Activated CD4-positive, alpha-beta T cell treated with anti-CD3 and anti-CD28 coated beads, Interleukin-2, amount 50 U/mL, for 16 hours (primary cell): ENCODE measurements at places on chromosomes 6 and 20.

- no peak for DNase-seq
Observed at GRCh38 chr6:48961781-48962415, 501.2 kb downstream of the MMUT start.

- no peak for DNase-seq
Observed at GRCh38 chr20:19368351-19368750, 155.9 kb downstream of the SLC24A3 start.

GRCh38 chr20:733861-734260, 34.4 kb downstream of the SLC52A3 start:
- no peak for DNase-seq

GRCh38 chr6:115358616-115359015, 702.1 kb downstream of the FRK start:
- DNase-seq, result no peak
